Ammon's horn (tissue), 1 donor: ENCODE measurements at places on chromosomes 7 and 10.

- DNase-seq: no peak
Measured at GRCh38 chr10:64271983-64272382, 750.8 kb downstream of the REEP3 start.

- peak; percentile 83 for DNase-seq
Measured at GRCh38 chr7:86600506-86601290, 43.0 kb upstream of the GRM3 start.

DNA sequence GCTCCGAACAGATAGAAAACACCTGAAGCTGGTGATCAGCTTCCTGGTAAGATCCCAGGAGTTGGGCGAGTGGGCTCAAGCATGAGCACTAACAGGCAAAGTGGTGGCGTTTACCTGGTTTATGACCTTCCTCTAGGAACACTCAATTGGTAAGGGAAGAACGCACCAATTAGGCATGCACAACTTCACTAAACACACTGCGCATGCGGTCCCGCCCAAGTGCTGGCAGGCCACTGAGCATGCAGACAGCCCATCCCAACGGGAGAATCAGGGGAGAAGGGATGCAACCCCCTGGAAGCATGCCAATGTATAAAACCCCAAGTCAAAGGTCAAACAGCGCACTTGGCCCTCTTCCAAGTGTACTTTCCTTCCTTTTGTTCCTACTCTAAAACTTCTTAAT is 70.4 kb downstream of the LYZL2 start:
- no peak for DNase-seq

- no peak for DNase-seq
Measured at GRCh38 chr7:142739923-142740492, 9.3 kb upstream of the PRSS1 start.

DNA sequence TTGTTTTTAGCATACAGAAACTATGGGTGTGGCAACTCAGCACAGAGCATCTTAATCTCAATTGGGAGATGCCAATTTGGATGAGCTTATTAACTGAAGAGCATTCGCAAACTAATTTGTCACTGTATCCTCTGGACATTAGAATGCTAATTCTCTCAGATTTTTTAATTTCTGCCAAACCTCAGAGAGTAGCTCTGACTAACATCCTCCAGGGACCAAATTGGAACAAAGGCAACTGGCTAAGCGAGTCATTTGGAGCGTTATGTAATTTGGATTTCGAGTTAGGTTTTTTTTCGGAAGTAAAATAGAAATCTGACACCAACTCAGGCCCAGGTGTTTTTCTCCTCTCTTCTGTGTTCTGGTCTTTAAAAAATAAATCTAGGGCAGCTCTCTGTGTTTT is 201.9 kb downstream of the BMPER start:
- no peak for DNase-seq

GRCh38 chr10:49488056-49488717 is 50.7 kb downstream of the ERCC6 start:
- no peak for DNase-seq

DNA sequence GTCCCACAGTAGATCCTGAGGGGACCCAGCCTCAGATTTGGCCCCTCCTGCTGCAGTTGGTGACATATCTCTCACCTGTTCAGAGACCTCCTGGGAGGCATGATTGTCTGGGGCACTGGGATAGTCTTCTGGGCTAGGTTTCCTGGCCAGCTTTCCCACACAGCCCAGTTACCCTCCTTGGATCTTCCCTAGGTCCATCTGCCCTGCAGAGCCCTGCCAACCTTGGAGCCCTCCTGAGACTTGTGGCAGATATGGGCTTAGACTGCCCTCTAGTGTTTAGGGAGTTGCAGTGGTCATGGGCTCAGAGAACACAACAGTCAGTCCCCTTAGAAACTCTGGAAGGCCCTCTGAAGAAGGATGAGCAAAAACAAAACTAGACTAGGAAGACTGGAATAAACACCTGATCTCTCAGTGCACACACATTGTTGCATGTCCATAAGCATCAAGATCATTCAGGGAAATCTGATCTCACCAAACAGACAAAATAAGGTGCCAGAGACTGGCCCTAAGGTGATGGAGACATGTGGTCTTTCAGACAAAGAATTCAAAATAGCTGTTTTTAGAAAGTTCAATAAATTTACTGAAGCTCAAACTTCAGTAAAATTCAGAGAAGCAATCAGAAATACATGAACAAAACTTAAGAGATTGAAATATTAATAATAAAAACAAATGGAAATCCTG is 324.6 kb downstream of the ATRNL1 start:
- no peak for DNase-seq

DNA sequence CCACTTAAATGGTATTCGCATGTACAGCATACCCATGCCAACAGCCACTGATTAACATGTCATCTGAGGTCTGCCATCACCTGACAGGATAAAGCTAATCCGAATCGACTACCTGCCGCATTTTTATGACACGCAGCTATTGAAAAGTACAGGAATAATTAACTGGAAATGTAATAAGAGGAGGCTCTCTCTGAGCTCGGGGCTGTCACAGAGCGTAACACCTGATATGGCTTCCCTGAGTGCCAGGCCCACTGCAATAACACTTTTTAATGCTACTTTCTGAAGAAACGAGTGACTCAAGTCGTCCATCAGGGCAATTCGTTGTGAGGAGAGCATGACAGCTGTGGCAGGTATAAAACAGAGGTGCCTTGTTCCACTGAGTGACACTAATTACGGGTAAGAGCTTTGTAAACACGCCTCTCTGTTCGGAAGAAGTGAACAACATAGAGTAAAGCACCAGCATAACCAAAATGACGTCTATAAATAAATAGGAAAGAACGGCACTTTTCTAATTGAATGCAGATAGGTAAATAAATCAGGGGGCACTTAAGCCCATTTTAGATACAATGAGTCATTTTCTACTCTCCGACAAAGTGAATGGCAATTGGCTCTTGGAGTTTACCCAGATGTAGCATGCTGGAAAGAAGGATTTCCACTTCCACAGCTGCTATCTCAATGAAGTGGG is 56.5 kb upstream of the CREB5 start:
- DNase-seq: no peak

GRCh38 chr7:15033039-15033438 is 130.5 kb upstream of the DGKB start:
- no peak for DNase-seq

- no peak for DNase-seq
Measured at GRCh38 chr7:1361016-1361755, 98.1 kb downstream of the MICALL2 start.

DNA sequence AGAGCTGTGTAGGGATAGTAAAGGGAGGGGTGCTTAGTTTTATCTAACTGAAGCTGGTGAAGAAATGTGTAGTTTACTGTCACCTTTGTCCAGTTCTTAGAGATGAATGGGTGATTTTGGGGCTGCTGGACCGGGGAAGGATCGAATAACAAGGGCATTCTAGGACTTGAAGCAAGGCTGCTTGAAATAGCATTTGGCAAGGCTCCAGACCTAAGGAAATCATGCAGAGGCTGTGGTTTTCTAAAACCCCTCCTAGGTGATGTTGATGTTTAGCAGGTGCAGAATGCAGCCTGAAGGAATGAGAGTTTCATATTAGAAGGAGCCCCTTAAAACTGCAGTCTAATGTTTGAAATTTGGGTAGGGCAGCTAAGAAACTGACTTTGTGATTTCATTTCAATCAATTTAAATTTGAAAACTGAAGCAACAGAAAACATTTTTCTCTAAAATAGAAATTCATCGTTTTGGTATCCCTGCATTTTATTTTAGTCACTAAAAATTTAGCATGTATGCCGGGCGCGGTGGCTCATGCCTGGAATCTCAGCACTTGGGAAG is 68.5 kb downstream of the TET1 start:
- no peak for DNase-seq

DNA sequence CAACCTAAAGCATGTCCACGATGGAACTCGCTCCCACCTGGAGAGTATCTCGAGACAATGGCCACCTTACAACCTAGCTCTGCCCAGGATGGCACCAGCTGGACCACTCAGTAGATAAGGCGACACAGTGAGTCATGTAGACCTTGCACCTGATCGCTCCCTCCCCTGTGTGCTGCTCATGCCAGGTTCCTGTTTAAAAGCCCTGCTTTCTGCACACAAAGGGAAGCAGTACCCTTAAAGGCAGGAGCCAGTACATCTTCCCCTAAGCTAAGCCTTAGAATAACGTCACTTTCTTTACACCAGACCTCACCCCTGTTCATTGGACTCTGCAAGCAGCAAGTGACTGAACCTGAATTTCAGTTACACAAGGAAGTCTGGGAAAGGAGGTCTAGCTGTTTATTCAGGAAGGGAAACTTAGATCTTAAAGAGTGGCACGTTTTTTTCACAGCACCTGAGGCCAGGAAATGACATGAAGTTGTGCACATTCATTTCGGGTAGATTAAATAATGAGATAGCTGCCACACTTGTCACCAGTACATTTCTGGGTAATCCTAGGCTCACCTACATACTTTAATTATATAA is 117.9 kb downstream of the MTPAP start:
- DNase-seq: no peak

GRCh38 chr7:41786404-41786803 is 83.5 kb upstream of the INHBA start:
- DNase-seq: no peak

GRCh38 chr7:33143996-33144718 is 14.8 kb downstream of the BBS9 start:
- peak; percentile 20 for DNase-seq

GRCh38 chr7:142796001-142796500 is 25.3 kb downstream of the PRSS2 start:
- DNase-seq: no peak

DNA sequence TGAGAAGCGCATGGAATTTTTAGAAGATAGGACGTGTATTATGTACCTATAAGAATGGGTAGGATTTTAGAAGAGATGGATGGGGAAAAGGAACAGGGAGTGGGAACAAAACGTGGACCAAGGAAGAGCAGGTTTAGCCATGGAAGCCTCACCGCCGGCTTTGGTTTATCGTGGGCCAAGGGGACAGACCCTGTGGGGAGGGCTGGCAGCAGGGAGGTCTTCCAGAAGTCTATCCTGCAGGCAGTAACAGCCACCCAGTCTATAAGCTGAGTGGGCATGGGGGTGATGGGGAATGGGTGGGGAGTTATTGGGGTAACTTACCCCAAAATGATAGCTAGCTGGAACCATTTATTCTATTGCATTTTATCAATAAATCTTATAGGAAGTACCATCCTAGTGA is 44.9 kb downstream of the IKZF1 start:
- no peak for DNase-seq

- DNase-seq: no peak
Measured at GRCh38 chr7:1810961-1811849, 141.1 kb downstream of the ELFN1 start.

DNA sequence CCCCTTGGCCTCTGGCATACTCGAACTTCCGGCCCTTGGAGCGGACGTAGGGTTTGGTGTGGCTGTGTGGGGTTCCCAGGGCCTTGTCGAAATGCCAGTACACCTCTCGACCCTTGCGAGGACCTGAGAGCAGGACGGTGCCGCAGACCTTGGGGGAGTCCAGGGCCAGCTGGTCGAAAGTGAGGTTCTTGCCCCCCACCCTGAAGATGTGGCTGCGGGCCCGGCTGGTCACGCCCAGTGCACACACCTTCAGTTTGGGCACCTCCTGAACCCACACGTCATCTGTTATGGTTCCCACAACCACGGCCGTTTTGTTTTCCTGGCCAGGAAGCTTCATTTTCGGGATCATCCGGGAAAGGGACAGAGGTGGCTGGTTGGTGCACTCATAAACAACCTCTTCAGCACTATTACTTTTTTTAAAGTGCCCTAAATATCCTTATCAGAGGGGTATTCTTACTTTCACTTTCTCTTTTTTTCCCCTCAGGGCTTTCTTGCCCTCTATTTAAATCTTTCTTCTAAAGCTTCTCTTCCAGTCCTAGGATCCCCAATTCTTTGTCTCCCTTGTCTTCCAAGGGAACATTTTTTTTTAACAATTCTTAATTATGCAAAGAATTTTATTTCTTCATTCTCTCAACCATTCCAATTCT is 44.9 kb upstream of the FAM3C start:
- DNase-seq: no peak

DNA sequence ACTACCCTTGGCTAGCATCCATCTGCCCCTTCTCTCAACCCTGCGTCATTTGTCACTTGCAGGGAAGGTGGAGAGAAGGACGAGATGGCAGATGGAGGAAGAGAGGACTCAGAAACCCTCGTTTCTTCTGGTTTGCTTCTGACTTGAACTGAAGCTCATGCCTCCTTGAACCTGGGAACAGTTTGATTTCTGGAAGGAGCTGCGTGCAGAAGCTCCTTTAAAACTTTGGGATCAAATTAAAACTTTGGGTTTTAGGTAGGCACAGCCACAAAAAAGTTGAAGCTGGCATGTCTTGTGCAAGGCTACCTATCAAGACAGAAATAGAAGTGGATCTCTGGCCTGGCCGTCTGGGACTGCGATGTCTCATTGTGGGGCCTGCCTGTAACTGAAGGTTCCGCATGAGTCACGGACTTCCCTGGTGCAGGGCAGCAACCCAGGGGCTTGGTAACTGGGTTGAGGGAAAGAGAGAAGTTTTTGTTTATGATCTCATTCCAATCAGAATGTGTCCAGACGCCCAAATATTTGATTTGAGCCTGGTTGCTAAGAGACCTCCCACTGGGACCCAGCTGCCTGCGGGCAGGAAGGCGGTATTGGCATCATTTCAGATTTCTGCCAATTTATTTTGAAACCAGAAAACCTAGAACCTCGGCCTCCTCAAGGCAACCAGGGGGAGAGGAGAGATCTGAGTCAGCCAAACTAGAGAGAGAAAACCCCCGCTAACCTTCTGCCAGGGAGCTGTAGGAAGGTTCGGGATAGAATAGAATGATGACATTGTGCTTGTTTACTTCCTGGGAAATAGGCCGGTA is 15.8 kb upstream of the CAMK1D start:
- DNase-seq: peak; percentile 64

DNA sequence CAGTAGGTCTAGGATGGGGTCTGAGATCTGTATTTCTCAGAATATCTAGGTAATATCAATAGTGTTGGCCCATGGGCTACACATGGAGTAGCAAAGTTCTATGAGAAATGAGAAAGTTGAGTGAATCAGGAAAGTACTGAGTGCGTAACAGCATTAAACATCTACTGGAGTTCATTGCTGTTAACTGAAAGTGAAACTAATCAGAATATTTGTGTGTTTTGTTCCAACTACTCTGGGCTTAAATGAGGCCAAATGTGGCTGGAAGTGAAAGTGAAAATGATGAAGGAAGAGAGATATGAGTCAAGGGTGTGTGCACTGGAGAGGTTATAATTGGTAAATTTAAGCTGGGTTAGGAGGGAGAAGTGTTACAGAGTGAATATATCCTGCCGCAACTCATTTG is 46.5 kb downstream of the TMEM106B start:
- no peak for DNase-seq

DNA sequence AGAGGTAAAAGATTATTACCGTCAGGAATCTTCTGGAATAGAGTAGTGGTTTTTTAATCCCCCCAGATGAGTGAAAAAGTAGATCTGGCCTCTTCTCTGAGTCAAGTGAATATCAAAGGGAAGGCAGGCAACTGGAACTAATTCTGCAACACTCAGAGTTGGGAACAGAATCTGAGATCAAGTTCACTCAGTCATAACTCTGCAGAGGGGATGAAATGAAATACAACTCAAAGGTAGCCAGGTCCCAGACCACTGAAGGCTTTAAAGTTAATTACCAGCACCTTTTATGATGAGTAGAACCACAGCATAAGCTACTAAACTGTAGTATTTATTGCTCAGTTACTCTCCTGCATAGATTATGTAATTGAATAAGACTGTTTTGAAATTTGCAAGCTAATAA is 455.6 kb upstream of the AKR1E2 start:
- no peak for DNase-seq

GRCh38 chr7:23968791-23969190 is 258.8 kb downstream of the STK31 start:
- no peak for DNase-seq

- no peak for DNase-seq
Measured at GRCh38 chr10:48881937-48882336, 57.7 kb downstream of the LRRC18 start.

- DNase-seq: no peak
Measured at GRCh38 chr7:106071356-106071998, 40.6 kb downstream of the SYPL1 start.
